Left ventricle myocardium inferior (tissue), 1 donor: ENCODE measurements at places on chromosomes 7 and 10.

- peak; percentile 35 for DNase-seq
These were observed 563.1 kb upstream of the GALNT17 start for GRCh38 chr7:70568674-70569334.

DNA sequence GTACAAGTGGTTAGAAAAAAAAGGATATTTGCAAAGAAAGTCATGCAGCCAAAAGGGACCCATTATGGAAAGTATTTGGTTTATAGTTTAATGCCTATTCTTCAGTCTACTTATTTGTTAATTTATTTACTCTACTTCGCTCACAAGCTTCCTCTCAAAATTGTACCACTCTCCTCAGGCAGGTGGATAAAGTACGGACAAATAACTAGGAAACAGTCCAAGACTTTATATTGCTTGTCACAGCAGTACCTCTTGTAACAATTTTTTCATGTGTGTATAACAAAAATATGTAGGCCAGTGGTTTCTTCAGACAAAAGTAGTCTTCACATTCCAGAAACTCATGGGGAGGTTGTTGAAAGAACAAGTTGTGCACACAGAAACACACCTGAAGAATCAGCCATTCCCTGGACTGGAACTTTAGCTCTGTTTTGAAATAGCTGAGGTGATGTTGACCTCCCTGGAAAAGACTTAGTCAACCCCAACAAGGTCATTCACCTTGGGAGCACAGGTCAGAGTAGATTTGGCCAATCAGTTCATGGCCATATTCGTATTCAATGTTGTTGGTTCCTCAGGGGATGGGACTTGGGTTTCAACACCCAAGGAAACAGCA is 73.4 kb downstream of the TES start:
- DNase-seq, result no peak

GRCh38 chr10:86387178-86387794 is 20.7 kb upstream of the GRID1 start:
- no peak for DNase-seq

GRCh38 chr7:50688226-50688590 is 94.5 kb downstream of the GRB10 start:
- no peak for DNase-seq

DNA sequence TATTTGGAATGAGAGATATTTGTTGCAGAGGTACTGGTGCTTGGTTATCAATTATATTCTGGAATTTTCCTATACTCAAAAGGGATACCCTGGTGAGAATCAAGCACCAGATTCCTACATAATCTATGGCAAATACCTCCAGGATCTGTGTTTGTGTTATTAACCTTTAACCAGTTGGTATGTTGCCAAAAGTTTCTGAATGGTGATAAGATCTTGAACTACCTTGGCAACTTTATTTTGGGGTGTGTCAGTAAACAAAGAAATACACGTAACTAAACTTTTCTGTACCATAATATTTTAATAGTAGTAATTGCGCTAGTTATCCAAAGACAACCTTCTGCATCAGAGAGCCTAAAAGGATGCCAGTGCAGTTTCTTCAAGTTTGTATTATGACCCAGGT is 13.4 kb downstream of the SCIN start:
- no peak for DNase-seq

DNA sequence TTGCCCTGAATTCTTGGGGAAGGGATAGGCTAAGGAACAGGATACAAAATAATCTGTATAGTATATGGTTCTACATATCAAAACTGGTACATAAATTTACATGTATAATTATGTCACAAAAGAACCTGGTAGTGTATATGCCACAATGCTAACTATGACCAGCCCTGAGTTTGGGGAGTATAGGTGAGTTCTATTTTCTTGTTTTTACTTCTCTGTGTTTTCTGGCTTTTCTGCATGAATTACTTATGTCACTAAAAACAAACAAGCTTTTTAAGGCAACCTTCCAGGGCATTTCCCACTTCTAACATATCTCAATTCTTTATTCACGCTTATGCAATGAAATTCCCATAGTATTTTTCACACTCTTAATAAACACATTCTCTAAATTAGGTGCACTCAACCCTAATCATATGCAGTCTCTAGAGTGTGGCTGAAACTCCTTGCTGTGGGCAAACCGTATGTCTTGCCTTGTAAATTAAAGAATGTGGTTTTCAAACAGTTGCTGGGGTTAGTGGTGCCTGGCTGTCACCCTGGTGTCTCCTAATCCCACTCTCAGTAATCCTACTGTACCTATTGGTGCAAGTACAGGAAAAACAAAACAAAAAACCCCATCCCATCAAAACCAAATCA is 14.0 kb upstream of the INSIG1 start:
- DNase-seq, result no peak

GRCh38 chr10:37747081-37747480 is 110.3 kb downstream of the ZNF248 start:
- no peak for DNase-seq

DNA sequence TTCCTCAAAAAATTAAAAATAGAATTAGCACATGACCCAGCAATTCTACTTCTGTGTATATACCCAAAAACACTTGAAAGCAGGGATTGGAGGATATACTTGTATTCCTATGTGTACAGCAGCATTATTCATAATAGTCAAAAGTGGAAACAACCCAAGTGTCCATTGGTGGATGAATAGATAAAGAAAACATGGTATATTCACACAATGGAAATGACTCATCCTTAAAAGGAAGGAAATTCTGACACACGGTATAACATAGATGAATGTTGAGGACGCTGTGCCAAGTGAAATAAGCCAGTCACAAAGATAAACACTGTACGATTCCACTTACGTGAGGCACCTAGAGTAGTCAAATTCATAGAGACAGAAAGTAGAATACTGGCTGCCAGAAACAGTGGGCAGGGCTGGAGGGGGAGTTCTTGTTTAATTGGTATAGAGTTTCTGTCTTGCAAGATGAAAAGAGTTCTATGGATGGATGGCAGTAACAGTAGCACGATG is 26.6 kb upstream of the KAT6B start:
- DNase-seq, result no peak

DNA sequence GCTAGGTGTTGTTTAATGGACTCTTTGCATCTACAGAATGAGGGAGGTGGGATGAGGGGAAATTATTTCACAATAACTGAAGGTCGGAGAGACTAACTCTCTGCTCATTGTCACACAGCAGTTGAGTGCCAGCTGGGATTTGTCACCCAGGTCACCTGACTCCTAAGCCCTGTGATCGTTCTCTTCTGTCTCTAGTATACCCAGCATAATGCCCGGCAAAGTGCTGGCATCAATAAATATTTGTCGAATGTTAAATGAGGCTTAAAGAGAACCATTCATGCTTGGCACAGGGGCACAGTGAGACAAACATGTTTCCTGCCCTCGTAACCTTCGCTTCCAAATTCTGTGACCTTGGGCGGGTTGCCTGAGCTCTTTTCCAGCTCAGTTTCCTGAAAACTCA is 70.8 kb downstream of the TCF7L2 start:
- no peak for DNase-seq

DNA sequence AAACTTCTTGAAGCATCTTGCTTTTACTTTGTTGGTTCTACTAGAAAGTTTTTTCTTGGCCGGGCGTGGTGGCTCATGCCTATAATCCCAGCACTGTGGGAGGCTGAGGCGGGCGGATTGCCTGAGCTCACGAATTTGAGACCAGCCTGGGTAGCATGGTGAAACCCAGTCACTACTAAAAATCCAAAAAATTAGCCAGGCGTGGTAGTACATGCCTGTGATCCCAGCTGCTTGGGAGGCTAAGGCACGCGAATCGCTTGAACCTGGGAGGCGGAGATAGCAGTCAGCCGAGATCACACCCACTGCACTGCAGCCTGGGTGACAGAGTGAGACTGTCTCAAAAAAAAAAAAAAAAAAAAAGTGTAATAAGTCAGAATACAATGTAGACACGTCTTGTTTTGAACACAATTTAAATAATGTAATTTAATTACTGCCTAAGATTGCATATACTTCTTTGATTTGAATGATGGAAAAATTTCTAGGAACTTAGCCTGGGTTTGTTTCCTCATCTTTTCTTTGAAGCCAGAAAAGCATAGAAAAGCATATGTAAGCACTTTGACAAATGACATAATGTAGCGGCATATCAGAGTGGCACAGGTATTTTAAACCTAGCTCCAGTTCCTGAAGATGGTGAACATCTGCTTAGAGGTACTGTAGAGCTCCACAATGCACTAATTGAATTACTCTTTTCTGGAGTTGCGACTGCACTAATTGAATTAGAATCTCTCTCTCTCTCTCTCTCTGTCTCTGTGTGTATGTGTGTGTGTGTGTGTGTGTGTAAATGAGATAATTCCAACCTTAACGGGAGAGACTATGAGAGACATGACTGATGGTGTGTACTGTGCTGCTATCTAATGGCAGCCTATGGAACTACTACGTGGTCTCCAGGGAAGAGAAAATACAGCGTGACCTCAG is 87.8 kb downstream of the BTRC start:
- DNase-seq, result no peak

DNA sequence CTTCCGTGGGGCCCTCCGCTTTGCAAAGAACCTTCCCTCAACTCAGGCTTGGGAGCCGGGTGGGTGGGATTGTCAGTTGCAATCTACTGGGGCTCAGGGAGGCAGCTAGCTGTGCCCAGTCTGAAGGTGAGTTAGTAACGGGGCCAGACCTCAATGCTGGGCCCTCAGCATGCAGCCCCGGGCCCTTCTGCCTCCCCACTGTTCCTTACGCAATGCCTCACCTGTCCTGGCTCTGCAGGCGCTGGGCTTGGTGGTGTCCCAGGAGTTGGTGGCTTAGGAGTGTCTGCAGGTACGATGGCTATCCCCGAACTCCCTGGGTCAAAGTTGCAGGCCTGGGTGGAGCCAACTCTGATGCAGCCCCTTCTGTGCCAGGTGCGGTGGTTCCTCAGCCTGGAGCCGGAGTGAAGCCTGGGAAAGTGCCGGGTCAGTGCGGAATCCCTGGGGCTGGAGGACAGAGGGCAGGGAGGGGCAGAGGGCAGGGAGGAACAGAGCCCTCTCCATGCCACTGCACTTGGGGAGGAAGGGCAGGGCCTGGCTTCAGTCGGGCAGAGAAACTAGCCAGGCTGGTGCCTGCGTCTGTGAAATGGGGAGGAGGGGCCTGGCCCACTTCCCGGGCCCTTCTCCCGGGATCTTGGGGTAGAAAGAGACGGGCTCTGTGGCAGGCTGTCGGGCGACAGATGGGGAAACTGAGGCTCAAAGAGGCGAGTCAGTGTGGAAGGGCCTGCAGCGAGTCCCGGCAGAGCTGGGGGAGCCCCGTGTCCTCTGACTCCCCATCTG is 15.0 kb downstream of the ELN start:
- no peak for DNase-seq

GRCh38 chr10:82668221-82668895 is 793.4 kb downstream of the NRG3 start:
- DNase-seq, result no peak

DNA sequence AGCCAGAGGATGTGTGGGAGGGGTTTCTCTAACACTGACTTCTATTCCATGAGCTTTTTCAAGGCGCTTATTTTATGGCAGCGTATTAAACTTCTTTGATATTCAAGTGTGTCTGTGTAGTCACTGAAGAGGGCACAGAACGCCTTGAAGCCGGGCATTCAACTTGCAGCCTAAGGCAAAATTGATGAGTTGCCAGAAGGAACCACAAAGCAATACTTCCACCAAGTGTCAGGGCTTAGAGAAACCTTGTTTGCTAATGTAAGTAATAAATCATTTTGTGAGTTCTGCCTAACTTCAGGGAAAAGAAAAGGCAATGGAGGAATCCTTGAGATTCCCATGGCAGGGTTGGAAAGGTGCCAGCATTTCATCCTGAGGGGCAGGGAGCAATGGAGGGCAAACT is 163.8 kb downstream of the LCOR start:
- no peak for DNase-seq

GRCh38 chr10:128071417-128071782 is 54.8 kb downstream of the MKI67 start:
- no peak for DNase-seq

DNA sequence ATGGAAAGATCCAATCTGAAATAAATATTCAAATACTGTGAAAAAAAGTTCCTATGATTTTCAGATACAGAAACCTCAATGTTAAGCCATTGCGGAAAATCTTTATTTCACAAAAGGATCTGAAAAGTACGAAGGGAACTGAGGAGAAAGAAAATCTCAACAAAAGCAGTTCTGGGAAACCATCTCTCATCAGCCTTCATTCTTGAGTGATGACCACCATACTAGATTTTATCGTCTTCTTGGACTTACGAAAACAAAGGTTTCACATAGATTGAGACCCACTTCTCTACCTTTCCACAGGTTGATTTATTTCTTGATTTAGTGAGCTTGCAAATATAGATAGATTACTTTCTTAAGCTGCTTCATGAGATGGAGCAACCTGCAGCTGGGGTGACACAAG is 293.4 kb upstream of the LYZL1 start:
- no peak for DNase-seq

- DNase-seq, result no peak
These were observed 28.7 kb downstream of the DGKI start for GRCh38 chr7:137818036-137818435.

- DNase-seq, result no peak
These were observed 431.5 kb upstream of the PCDH15 start for GRCh38 chr10:55232553-55232952.

- no peak for DNase-seq
These were observed 49.6 kb downstream of the MAGI2 start for GRCh38 chr7:79403879-79404278.

GRCh38 chr10:74934100-74934812 is 107.9 kb downstream of the KAT6B start:
- no peak for DNase-seq

GRCh38 chr7:145398758-145399157 is 562.9 kb upstream of the TPK1 start:
- peak; percentile 24 for DNase-seq

GRCh38 chr10:121113911-121114310 is 262.7 kb downstream of the WDR11 start:
- no peak for DNase-seq

DNA sequence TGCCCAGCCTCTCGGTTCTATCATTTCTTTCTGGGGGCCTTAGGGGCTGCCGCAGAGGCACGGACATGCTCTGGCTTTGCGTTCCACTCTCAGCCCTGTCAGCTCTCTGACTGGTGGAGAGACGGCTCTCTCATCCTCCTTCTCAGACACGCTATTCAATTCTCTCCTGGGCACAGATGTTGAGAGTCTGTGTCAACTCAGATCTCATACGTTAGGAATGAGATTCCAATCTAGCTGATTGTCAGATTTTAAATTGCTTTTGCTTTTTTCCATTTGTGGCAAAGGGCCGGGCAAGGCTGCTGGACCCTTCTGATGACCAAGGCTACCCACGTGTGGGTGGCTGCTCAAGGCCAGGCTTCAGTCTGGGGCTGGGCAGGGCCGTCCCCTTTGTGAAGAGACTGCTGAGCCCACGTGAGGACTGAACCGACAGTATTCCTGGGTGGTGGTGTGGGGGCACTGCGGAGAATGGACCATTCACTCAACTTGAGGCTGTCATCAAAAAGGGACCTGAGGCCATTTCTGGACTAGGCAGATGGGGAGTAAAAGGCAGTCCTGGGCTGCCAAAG is 71.5 kb downstream of the CLEC2L start:
- DNase-seq, result no peak

- no peak for DNase-seq
These were observed 138.0 kb upstream of the MTPN start for GRCh38 chr7:136114966-136115762.

- DNase-seq, result no peak
These were observed 2.4 kb downstream of the AMPH start for GRCh38 chr7:38628630-38629385.
